ENCODE measurements at places on chromosomes 12 and 14.
A peak's percentile ranks its signal among the peaks of the same experiment; 100 is the strongest.

DNA sequence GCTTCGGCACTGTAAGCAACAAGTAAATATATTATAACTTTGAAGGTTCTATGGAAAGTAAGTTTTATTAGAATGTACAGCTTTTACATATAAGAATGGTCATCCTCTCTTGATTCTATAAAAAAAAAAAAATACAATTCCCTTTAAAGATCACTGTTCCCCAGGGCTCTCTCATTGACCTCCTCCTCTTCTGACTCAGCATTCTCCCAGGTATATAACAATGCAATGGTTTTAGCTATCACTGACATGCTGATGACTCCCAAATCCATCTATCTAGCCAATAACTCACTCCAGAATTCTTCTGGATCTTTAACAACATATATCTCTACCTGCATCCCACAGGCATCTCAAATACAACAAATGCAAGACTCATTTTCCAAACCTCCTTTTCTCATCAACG, 62.7 kb downstream of the EEA1 start:
- no peak for DNase-seq

- DNase-seq = peak; percentile 56
These were observed 483 bp downstream of the POC1B start for GRCh38 chr12:89525305-89525823.

DNA sequence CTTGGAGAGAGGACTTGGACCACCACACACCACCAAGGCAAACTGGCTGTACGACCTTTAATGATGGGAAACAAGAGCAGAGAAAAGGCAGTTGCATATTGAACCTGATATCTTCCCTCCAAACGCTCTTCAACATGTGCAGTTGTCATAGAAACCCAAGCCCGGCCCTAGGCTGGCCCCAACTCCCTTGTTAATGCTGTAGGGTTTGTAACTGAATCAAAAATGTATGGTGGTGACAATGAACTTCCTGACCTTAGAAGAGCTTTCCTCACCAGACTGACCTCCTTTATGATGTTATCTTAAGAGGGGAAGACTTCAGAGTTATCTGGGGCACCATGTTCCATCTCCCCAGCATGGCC, 12.3 kb downstream of the APOLD1 start:
- DNase-seq = no peak

- no peak for DNase-seq
These were observed 3.5 kb downstream of the CPNE6 start for GRCh38 chr14:24074625-24075484.

GRCh38 chr12:75979181-75979580, 52.4 kb downstream of the PHLDA1 start:
- no peak for DNase-seq

GRCh38 chr14:104782086-104782807, 13.3 kb downstream of the AKT1 start:
- DNase-seq = no peak

GRCh38 chr12:41242603-41243002, 54.5 kb downstream of the PDZRN4 start:
- DNase-seq = no peak

DNA sequence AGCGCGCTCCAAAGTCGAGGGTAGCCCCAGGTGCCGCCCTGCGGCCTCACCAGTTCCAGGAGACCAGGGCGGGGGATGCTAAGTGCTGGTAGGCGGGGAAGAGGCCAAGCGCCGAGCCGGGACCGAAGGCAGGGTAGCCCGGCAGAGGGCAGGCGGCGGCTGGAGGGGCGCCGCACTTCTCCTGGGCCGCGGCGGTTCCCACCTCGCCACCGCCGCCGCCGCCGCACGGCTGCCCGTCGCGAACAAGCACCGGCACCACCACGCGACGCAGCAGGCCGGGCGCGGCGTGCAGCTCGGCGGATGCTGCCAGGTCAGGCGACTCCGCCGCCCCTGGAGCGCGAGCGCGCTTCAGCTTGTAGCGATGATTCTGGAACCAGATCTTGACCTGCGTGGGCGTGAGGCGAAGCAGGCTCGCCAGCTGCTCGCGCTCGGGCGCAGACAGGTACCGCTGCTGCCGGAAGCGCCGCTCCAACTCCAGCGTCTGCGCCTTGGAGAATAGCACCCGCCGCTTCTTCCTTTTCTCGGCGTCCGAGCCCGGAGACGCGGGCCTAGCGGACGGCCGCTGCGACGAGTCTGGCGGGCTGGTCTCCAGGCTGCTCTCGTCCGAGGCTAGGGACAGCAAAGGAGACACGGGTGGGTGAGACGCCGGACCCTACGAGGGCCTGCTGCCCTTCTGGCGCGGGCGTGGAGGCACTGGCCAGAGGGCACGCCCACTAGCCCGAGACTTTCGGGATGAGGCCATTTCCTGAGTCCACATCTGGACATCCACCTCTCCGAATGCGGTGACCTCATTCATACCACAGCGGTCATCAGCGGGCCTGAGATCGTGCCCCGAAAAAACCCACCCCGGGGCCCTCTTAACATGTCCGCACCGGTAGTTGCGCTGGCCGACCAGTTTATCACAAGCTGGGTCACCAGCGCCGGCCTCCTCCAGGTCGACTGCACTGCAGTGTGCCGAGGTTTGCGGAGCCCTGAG, 1.3 kb downstream of the NKX2-8 start:
- DNase-seq = no peak

GRCh38 chr14:85198001-85198400, 331.9 kb upstream of the FLRT2 start:
- DNase-seq = no peak

DNA sequence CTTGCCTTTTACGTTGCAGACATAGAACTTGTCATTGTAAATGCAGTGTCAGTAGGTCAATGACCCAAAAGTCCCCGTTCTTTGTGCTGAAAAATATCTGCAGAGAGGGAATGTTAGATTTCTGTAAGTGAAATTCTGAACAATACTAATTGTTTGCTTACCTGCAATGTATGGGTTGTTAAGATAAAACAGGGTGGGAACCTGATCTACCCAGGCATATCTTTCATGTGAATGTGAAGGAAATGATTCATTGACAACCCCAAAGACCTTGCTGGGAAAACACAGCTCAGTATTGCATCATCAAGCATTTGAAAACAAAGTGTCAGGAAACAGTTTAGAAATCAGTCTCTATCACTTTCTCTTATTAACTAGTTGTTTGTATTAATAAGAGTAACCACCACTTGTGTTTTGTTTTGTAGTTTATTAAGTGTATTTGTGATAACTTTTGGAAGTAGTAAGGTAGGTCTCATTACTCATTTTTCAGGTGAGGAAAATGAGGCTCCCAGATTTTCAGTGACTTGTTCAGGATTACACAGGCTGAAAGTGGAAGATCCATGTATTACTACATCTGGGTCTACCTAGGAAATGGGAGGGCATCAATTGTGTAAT, 57.9 kb upstream of the SLC38A2 start:
- DNase-seq = no peak
